ENCODE measurements at places on chromosomes 12 and 14.

- DNase-seq: peak; percentile 61
Measured at GRCh38 chr12:4320853-4321701, at the start of gene TIGAR. TSS of gene TIGAR (plus strand) at chr12:4321213. CDS start at chr12:4321272, 59 bp downstream.

DNA sequence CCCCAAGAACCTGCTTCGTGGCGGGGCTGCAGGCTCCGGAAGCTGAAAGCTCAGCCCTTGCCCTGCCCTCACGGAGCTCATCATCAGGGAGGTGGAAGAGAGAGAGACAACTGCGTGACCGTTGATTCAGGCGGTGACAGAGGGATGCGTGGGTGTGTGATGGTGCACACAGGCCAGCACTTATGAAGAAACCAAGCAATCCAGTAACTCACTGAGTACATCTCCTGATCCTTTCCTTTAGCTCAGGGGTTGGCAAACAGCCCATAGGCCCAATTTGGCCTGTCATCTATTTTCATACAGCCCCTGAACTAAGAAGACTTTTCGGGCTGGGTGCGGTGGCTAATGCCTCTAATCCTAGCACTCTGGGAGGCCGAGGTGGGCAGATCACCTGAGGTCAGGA, 49.9 kb downstream of the TESC start:
- no peak for DNase-seq

DNA sequence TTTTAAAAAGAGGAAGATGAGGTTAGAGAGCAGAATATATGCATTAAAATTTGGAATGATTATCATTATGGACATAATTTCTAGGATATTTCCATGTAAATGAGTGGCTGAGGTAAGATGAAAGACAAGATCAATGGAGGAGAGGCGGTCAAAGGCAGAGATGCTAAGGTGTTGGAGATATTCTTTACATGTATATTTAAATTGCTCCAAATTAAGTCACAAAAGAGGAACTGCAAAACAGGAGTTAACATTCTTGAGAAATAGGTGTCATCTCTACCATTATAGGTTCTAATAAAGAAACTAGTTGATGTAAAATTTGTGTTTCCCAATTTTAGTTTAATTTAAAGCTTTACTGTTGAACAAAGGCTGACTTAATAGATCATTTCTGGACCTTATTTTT, 268.5 kb upstream of the PPFIA2 start:
- no peak for DNase-seq

- DNase-seq: no peak
Measured at GRCh38 chr12:8692573-8692972, 5.2 kb upstream of the RIMKLB start.

DNA sequence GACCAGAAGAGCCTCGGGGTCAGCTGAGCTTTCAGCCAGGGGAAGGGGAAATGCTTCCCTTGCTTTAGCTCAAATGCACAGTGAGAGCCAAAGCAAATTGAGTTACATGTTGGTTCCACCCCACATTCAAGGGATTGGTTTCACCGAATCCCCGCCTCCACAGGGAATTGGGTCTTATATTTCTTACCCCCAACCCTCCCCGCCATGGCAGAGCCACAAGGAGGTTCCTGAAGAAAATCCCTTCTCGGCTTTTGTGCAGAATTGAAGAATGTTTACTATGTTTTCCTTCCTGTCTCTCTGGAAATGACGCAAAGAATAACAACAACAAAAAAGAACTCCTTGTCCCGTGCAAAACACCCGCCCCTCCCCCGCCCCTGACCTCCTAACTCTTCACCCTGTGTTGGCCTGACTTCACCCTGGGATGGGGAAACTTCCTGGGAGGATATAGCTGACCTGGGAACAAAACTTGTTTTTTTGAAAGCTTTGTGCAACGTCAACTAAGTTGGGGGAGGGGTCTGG, 21.9 kb upstream of the CIPC start:
- no peak for DNase-seq

DNA sequence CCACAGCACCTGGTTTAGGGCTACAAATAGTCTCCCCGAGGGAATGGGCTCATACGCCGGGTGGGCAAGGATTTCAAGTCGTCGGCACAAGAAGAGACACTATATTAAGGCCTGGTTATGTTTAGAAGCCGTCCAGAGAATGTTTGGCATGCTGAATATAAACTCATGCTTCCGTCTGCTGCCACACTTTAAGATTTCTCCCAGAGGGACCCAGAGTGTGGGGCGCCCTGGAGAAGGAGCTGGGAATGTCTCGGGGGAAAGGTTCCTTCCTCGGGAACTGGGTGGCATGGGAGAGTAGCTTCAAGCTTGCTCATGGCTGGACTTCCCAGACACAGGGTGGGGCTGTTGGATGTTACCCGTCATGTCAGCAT, 295.7 kb downstream of the CACNA1C start:
- DNase-seq: no peak
